ENCODE measurements at places on chromosomes 11 and 22.

GRCh38 chr22:31681349-31682345, 19.6 kb upstream of the PISD start:
- no peak for DNase-seq

DNA sequence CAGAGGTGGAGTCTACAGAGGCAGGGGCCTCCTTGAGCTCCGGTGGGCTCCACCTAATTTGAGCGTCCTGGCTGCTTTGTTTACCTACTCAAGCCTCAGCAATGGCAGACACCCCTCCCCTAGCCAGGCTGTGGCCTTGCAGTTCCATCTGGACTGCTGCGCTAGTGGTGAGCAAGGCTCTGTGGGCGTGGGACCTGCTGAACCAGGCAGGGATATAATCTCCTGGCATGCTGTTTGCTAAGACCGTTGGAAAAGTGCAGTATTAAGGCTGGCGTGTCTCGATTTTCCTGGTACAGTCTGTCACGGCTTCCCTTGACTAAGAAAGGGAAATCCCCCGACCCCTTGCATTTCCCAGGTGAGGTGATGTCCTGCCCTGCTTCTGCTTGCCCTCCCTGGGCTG, 77.7 kb downstream of the GDPD4 start:
- no peak for DNase-seq

GRCh38 chr11:126459691-126460281, 104.3 kb downstream of the ST3GAL4 start:
- DNase-seq: no peak

GRCh38 chr22:38738475-38739070, 17.2 kb downstream of the SUN2 start:
- DNase-seq: no peak

GRCh38 chr22:49522582-49523373, 304.9 kb downstream of the BRD1 start:
- DNase-seq: no peak

- no peak for DNase-seq
These were observed 31.0 kb downstream of the CECR2 start for GRCh38 chr22:17400305-17400704.

DNA sequence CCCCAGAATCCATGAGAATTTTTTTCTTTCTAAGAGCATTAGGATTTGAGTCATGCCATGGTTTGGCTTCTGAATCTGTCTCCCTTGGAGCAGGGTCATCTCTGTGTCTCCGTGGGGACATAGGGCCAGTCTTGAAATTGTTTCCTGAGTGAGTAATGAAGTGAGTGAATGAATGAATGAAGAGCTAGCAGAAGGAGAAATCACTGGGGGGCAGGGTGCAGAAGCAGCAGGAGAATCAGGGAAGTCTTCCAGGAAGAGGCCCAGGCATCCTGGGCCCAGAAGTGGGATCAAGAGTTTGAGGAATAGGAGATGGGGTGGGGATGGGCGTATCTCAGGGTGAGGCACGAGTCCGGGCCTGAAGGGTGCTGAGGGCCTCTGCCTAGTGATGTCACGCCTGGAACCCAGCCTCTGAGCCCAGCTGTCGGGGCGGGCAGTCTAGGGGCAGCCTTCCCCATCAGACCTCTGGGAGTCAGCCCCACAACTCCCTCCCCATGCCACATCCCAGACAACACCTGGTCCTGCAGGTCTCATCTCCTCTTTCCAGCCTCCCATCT, 12.5 kb upstream of the MGAT3 start:
- DNase-seq: no peak

DNA sequence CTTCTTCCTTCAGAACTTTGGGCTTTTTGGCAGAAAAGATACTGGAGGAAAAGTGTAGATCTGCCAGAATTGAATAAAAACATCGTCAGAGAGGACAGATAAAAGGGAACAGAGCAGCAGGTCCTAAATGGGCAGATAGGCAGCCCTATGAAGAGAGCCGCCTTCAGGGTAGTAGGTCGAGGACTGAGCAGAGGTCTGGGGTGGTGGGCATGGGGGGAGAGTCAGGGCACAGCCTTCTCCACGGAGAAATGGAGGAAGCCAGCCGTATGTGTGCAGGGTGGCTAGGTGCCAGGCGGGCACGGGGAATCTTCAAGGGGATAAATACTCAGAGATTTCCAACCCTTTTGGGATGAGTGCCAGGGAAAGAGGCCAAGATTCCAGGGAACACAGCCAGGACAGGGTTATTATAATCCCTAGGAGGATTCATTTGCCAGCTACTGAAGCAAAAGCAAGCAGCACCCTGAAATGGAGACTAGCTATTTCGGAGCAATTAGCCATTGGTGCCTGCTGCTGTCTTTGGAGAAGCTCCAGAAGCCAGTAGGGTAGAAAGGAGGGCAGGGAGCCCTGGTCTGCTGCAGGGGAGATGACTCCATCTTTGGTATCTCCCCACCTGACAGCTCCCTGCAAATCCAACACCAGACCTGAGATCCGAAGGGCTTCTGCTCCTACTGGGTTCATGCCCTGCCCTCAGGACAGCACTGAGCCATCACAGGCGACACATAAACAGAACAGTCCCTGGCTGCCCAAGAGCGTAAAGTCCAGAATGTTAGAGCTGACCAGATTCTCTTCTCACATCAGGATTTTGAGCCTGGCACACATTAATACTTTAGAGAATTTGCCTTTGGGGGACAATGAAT, 174.5 kb upstream of the NTM start:
- DNase-seq: no peak

- DNase-seq: no peak
These were observed 222.9 kb upstream of the ARHGAP20 start for GRCh38 chr11:110935018-110935640.

- no peak for DNase-seq
These were observed 122.5 kb downstream of the KCNQ1OT1 start for GRCh38 chr11:2577031-2577990.

DNA sequence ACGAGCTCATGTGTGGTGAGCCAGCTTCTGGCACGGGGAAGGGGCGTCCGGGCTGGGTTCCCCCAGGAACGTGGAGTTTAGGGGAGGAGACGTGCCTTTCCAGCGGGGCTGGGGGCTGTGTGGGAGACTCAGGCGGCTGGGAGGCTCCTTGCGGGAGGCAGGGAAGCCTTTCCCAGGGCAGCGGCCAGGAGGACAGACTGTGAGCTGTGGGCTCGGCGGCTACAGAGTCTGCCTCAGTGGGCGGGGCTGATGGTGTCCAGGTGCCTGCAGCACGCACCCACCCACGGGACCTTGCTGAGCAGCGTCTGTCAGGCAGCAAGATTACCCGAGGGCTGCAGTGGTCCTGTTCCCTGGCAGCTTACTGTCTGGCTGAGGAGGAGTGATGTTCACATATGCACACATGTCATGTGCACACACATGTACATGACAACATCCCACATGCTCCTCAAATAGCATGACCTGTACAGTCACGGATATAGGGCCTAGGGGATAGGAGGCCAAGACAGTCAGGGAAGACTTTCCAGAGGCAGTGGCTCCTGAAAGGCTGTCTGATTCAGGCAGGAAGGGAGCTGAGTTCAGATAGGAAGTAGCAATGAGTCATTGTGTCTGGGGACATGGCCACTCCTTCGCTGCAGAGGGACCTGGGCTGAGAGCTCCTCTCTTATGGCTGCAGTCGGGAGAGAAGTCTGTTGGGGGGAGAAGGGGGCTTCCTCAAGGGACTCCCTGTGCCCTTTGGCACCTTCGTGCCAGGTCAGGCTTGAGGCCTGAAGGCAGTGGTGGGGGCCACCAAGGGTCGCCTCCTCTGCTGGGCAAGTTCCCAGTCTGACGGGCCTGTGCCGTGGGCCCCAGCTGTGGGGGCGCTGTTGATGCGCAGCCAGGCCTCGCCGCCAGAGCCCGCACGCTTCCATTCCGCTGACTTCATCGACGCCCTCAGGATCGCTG, 23.3 kb upstream of the PPP6R3 start:
- no peak for DNase-seq

DNA sequence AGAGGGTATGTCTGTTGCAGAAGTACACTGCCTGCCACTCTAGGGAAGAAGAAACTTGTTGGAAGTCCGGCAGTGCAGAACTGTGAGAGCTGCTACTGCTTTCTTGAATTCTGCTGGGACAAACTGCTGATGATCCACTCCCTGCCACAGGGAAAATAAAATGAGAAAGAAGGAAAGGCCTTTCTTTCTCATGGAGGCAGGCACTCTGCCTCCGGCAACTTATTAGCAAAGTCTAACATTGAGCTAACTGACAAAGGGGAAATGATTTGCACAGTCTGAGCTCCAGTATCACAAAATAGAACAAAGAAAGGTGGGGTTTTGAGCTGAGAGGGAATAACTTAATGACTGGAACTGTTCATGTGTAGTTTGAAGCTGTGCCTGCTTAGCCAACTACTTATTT, 134.6 kb downstream of the AASDHPPT start:
- DNase-seq: no peak

DNA sequence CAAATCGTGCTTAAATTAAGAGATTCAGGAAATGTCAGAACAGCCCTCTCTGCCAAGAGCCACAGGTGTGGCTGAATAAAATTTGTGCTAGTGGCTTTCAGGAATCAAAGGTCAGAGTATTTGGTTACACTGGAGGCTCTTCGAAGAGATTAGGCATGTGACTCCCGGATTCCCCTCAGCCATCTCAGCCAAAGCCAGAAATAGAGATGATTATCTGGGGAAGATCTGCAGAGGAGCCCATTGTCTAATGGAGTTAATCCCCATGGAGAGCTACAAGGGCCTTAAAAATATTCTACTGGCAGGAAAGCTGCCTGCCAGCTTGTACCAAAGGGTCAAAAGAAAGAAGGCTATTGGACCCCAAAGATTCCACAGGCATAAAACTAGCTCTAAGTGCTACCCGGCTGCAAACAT, 1259.5 kb downstream of the TBC1D22A start:
- DNase-seq: no peak

DNA sequence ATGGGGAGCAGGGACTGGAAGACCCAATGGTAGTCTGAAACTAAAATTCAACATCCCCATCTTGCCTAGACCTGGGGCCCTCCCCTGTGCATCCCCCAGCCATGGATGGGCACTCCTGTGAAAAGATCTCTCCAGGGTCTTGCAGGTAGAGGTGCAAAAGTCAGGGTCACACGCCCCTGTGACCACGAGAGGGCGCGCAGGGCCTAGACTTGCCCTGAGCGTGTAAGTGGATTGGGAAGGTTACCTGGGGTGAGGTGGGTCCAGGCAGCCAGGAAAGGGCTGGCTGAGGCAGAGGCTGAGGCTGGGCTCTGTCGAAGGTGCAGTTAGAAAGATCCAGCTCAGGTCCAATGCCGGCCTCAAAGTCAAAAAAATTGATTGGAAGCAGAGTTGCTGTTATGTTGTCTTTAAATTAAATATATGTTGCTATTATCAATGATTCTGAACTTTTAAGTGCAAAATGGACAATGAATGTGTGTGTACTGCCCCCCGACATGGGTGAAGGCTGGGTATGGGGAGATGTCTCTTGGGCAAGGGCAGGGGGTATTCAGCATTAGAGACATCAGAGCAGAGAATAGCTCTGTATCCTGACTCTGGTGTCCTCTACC, 4.8 kb upstream of the POU2F3 start:
- DNase-seq: no peak

GRCh38 chr11:48044577-48044976, 64.2 kb downstream of the PTPRJ start:
- DNase-seq: peak; percentile 60

- DNase-seq: no peak
These were observed 113.2 kb downstream of the MIAT start for GRCh38 chr22:26770624-26771023.

- no peak for DNase-seq
These were observed 25.5 kb downstream of the FAM118A start for GRCh38 chr22:45335021-45335818.

DNA sequence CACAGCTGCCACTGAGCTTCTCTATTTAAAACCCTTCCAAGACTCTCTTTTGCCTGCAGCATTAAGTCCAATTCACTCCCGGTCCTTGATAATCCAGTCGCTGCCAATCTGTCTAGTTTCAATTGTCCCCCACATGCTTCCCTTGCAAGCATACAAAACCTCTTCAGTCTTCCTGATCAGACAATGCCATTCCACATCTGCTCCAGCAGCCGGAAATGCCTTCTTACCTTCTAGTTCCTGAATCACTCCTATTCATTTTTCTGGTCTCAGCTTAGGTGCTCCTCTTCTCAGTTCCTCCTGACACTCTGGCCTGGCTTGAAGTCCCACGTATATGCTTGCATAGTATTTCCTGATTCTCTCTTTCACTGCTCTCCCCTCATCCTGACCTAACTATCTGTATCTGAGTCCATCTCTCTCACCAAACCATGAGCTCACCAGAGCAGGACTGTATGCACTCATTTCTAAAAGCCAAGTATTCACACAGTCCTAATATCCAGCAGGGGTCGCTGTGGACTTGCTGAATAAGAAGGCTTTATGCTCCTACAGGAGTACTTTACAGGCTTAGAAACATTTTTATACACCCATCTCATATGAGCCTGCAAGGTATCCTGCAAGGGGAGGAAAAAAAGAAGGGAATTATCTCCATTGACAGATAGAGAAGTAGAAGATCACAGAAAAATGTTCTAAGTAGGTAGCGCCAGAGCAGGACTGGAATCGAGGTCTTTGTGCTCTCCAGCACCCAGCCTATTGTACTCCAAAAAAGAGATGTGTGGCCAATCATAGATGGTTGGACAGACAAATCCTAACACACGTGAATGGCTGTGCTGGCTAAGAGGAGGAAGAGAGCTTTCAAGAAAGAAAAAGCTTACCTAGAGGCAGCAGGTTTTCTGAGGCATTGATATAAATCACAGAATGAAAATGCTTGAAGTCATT, 19.2 kb downstream of the XRRA1 start:
- peak; percentile 44 for DNase-seq

DNA sequence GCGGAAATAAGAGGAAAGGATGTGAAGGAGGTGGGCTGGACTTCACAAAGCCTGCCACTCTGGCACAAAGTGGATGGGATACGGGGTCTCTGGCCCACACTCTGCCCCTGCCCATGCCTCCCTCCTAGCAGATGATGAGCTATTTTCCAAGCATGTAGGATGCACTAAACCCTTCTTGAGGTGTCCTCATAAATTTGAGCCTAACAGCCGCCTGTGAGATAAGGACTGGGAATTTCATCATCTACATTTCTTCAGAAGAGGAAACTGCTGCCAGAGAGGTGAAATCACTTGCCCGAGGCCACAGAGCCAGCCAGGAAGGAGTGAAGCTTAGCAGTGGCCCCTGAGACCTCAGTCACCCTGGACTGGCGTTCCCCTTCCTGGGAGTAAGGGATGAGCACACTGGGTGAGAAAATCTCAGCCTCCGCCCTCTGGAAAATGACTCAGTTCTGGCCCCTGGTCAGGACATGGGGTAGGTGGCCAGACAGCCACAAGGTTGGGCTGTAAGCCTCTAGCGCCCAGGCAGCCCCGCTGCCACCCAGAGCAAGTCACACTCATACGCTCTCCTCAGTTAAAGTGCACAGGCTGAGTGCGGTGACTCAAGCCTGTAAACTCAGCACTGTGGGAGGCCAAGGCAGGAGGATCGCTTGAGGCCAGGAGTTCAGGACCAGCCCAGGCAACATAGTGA, 27.9 kb downstream of the MB start:
- DNase-seq: no peak

- DNase-seq: no peak
These were observed 186.1 kb downstream of the ARHGAP42 start for GRCh38 chr11:100872951-100873740.

DNA sequence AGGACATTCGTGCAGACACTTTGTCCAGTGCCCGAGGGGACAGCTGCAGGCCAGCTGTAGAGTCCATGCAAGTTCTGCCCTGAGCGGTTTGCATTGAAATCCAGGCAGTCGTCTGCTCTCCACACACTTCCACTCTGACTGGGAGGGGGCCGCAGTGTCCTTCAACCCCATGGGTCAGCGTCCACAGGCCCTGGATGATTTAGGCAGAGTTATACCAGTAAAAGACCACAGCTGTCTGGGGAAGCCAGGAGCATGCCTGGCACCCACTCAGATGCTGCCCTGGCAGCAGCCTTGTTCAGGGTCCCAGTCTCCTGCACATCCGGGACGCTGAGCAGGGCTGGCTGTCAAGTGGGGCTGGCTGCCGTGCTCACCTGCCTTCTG, 26.5 kb downstream of the KRTAP5-5 start:
- DNase-seq: no peak
